ENCODE measurements at places on chromosomes 7 and 10.

DNA sequence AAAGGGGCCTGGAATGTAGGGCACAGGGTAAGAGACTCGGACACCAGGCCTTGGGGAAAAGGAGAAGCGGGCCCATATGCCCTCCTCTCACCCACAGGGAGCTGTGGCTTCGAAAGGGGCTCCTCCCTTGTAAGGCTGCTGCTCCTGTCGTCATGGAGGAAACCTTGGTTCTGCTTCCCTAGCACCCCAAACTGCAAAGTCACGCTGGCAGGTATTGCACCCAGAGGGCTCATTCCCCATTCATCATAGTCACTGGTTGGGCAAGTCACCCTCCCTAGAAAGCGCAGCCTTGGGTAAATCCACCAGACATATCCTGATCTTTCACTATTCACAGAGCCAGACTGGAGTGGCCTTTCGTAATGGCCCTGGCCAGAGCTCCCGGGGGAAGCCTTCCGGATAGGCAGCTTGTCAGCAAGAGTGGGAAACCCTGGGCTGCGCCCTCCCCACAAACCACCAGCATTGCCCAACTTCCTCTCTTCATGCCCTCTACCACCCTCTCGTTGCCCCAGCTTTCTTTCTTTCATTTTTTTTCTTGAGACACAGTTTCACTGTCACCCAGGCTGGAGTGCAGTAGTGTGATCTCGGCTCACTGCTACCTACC, 121.0 kb downstream of the HIP1 start:
- no peak for DNase-seq

DNA sequence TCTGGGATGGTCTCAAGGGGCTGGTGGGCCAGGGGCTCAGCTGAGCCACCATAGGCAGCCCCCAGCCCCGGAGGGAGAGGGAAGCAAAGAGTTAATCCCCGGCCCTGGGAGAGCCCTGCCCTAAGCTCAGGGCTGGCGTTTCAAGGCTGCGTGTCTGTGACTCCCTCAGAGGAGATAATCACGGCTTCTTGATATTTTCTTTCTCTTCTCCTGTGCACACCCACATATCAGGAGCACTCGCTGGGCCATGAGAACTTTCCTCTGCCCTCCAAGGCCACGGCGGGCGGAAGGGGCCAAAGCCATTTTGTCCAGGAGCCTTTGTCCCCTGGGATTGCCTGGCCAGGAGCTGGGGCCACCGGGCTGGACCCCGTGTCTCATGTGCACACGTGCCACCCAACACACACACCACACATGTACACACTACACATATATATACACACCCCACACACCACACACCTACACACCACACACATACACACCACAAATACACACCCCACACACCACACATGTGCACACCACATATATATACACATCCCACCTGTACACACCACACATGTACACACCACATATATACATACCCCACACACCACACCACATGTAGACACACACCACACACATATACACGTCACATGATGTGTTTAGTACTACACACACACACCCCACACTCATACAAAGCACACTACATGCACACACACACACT, 16.9 kb downstream of the VENTX start:
- DNase-seq: no peak

GRCh38 chr7:95630702-95631458, 34.6 kb upstream of the PDK4 start:
- no peak for DNase-seq

DNA sequence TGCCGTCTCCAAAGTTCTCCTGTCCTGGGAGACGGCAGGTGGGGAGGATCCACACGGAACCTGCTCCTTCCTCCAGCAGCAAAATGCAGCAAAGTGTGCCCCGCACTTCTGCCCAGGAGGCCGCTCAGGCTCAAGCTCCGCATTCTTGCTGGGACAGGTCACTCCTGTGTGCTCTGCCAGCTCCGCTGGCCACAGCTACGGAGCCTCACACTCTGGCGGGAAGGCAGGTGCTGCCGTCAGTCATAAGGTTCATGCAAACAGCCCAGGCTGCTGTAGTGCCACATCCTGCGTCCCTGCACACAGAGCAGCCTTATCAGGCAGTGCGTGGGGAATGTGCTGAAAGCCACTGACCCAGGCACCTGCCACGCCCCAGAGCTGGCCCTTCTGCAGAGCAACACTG, 22.4 kb downstream of the ADGRA1 start:
- no peak for DNase-seq

DNA sequence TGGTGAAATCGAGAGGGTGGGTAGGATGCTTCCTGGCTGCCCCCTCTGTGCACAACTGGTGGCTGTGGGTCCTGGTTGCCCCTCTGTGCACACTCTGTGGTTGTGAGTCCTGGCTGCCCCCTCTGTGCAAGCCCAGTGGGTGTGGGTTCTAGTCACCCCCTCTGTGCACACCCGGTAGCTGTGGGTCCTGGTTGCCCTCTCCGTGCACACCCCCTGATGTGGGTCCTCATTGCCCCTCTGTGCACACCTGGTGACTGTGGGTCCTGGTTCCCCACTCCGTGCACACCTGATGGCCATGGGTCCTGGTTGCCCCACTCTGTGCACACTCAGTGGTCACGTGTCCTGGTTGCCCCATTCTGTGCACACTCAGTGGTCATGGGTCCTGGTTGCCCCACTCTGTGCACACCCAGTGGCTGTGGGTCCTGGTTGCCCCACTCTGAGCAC, 20.3 kb upstream of the RET start:
- no peak for DNase-seq

- DNase-seq: no peak
These were observed 25.9 kb downstream of the TNKS2 start for GRCh38 chr10:91824076-91824475.

DNA sequence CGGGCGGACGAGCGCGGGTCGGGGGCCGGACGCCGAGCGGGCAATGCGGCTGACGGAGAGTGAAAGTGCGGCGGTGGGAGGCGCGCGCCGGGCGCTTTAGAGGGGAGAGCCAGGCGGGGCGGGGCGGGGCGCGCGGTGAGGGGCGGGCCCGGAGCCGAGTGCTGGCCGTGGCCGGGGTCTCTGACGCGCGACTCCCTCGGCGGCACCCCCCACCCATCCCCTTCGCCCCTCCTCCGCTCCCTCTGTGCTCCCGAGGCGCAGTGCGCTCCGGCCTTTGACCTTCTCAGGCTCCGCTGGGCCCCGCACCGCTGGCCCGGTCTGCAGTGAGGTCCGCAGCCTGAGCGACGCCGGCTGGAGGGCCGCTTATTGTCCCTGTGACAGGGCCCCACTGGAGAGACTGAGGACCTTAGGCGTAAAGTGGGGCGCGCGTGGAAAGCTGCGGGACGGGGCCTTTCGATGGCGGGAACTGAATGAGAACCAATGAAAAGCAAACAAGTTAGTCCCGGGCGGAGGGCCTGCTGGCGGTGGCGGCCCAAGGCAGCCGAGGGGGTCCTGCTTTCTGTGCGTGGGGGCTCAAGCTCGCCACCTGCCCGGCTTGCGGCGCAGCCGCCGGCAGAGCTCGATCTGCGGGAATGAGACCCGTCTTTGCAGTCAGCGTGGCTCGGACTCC, at the start of gene CXCL12:
TSS of gene CXCL12 (minus strand) at position 72 of the 670 bp plus-strand sequence. CDS start 92 bp downstream, outside the sequence.
- no peak for DNase-seq

DNA sequence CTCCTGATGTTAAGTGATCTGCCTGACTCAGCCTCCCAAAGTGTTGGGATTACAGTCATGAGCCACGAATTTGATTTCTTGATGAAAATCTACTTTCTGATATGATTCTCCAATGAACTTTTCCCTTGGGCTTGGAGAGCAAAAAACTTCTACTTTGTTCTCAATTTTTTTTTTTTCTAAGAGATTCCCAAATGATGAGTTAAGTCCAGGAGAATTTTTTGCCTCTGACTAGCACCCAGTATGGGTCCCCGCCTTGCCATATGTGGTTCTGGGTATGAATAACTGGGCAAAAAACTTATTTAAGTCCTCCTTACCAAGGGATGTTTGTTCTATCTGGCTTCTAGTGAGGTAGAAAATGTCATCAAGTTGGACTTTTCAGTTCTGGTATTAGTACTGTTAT, 147.9 kb upstream of the LYZL1 start:
- no peak for DNase-seq

GRCh38 chr10:21600804-21601433, 66.9 kb downstream of the MLLT10 start:
- no peak for DNase-seq

GRCh38 chr7:44486693-44487092, 3.8 kb downstream of the NUDCD3 start:
- DNase-seq: no peak

- DNase-seq: no peak
These were observed 223.1 kb upstream of the KLF14 start for GRCh38 chr7:130957137-130957513.

DNA sequence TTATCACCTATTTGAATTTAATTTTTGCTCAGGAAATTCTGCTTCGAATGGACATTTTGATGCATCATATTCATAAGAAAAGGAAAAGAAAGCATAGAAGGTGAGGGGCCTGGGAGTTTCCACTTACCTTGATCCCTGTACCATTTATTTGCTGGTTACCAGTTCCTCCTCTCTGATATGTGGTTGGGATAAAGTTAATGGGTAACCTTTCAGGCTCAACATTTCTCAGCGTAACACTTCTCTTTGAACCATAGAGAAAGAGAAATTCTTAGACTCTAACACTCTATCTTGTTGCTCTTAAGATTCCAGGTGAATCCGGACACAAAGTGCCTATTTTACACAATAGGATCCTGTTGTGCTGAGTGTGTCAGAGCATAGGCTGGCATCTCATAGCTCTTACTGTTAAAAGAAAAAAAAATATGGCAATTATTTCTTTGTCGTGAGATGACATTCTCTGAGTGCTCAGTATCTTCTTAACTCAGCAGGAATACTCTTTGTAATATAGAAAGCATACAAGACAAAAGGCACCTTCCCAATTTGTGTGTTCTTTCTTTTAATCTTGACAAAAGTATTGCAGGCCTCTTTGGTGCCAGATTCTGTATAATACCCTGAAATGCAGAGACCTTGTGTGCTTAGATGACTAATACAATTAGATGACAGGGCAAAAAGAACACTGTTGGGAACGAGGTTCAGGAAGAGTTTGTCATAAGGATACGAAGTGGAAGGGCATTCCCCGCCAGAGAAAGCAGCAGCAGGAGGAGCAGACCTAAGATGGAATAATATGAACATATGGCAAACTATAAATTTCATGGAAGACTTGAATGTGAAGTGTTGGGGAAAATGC, 689.6 kb downstream of the NRG3 start:
- DNase-seq: no peak

DNA sequence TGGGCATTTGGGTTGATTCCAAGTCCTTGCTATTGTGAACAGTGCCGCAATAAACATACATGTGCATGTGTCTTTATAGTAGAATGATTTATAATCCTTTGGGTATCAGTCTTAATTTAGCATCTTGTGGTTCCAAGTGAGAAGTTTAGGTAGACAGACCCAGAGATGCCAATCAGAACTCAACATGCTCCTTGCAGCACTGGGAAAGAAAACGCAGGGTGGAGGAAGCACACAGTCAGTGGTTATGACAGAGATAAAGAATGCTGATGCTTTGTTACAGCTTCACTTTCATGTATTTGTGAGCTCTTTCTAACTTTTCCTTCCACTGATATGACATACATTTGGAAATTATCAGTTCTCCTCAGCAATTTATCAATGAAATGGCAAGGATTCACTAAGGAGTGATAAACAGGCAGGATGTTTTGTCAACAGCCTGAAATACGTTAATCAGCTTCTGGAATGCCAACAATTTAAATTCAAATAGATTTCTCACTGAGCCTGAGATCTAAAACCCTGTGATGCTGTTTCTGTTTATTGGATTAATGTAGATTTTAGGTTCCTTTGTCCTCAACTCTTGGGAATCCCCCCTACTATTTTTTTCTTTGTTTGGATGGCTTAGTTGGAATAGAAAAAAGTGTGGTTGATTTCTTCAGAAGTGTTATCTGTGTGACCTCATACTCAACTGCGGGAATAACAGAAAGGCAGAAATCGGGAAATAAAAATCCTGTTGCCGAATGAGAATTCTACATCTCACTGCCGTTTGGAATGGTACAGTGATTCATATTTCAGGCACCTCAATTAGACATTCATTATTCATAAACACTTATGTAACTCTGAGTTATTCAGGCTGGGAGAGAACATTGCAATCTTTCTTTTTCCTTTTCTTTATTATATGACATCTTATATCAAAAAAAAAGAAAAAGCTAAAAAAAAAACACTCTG, 675.0 kb downstream of the CNTNAP2 start:
- no peak for DNase-seq

- no peak for DNase-seq
These were observed 61.0 kb downstream of the CAMK2B start for GRCh38 chr7:44264221-44264931.

GRCh38 chr7:112069879-112070321, 136.3 kb downstream of the DOCK4 start:
- DNase-seq: no peak

DNA sequence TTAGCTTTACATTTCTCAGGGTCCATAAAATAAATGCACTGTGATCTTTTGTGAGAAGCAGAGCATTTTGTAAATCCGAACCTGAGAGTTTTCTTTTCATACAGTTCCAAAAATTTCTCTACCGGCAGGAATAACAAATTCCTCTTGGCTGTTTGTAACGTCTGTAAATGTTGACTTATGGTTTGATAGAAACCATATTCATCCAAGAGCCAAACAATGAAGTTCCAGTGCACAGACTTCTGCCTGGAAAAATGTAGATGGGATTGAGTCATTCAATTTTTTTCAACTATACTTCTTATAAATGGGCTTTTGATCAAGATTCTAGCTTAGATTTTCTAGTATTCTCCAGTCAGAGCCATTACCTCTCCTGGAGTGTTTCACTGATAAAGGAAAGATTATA, 530.6 kb downstream of the TFEC start:
- no peak for DNase-seq

- DNase-seq: no peak
These were observed 21.6 kb downstream of the NPC1L1 start for GRCh38 chr7:44519546-44519945.

DNA sequence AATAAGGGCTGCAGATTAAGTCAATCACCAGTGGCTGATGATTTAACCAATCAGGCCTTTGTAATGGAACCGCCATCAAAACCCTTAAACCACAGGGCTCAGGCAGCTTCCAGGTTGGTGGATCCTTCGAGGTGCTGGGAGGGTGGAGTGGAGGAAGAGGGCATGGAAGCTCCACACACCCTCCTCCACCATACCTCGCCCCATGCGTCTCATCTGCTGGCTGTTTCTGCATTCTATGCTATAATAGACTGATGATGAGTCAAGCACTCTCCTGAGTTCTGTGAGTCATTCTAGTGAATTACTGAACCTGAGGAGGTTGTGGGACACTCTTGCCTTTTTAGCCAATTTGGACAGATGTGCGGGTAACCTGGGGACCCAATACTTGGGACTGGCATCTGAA, 43.9 kb downstream of the CHST15 start:
- DNase-seq: no peak

DNA sequence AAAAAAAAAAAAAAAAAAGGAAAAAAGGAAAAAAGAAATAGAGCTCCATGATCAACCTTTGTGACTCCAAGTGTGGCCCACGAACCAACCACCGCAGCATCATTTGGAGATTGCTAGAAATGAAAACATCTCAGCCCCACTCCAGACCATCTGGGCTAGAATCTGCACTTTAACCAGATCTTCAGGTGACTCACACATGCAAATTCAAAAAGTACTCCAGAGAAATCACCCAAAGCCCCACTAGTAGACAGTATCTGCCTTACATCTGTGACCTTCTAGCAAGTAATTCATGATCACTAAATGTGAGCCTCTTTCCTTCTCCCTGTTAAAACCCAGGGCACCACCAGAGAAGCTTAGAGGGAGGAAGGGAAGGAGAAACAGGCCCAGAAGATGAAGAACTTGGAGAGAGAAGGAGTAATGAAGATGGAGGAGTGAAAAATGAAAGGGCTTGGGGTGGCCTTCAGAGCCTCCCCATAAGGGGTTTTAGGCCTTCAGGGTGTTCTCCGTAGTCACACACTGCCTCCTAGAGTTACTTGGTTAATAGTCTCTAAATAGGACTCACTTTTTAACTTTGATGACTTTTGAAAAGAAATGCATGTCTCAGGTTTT, 94.0 kb downstream of the SLC37A3 start:
- DNase-seq: no peak

All from iPS DF 6.9 (cell line).